ENCODE measurements at places on chromosomes 3 and 15.

DNA sequence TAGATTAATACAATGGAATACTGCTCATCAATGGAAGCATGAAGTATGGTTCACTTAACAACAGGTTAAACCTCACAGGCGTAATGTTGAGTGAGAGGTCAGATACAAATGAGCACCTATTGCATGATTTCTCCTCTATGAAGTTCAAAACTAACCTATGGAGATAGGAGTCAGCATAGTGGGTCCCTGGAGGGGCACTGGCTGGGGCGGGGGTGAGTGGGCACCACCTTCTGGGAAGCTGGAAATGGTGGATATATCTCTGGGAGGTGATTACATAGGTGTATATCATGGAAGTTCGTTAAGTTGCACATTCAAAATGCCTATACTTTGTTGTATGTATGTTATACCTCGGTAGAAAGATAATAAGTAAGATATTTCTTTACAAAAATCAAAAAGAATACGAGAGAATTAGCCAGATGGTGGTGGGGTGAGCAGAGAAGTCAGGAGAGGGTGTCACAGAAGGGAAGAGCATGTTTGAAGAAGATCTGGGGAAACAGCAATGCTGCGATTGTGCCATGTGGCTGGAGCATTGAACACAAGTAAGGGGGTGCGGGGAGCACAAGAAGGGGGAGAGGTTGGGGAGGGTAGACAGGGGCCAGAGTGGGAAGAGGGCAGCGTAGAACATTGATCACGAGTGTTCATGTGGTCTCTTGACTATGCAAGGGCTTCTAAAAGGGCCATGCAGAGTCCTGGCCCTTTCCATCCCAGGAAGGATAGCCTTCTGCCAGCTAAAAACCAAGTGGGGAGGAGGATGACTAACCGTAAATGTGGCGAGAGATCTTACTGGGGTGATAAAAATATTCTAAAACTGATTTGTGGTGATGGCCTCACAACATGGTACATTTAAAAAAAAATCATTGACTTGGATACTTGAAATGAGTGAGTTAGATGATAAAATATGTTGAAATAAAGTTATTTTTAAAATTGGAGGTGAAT is 30.2 kb downstream of the ITGA11 start:
- no peak for DNase-seq

DNA sequence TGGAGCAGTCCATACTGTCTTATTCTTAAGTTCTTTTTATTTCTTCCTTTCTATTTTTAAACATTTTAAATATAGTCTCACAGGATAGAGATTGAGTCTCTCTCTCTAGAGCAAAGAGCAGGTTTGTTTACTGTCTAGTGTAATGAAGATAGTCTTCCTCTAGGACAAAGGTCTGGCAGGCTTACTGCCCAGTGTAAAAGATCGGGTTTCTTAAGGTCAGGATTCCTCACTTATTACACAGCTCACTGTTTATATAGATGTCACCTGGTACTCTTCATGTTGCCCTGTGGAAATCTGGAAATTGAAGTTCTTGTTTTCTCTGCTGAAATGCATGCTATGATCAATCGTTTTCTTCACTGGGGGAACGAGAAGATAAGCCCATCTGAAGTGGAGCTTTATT is 76.0 kb downstream of the ZBBX start:
- no peak for DNase-seq

DNA sequence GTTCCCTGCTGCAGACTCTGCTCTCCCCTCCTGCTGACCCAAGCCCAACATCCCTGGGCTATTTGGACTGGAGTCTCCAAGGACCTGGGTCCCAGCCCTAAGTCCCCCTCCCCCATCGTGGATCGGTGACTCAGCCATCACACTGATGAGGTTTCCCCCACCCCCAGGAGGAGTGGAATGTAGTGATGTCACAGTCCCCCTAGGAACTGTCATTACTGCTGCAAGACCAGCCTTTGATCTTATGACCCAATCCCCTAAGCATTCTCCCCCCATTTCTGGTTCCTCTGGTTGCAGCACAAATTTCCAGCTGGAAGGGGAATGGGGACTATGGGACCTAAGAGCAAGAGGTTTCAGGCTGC is 63.4 kb upstream of the CSPG4 start:
- no peak for DNase-seq

- no peak for DNase-seq
Measured at GRCh38 chr15:40481341-40482074, 10.7 kb downstream of the CHST14 start.

DNA sequence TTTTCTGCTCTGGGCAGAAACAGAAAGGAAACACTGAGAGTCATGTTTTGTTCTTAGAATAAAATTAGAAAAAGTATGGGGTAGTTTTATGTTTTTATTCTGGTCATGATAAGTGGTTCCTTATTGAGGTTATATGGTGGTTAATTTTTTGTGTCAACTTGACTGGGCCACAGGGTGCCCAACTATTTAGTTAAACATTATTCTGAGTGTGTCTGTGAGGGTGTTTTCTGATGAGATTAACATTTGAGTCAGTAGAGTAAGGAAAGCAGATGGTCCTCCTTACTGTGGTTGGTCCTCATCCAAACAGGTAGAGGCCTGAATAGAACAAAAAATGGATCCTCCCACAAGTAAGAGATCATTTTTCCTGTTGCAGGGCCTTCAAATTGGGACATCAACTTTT is 98.9 kb downstream of the C3orf38 start:
- DNase-seq = no peak

DNA sequence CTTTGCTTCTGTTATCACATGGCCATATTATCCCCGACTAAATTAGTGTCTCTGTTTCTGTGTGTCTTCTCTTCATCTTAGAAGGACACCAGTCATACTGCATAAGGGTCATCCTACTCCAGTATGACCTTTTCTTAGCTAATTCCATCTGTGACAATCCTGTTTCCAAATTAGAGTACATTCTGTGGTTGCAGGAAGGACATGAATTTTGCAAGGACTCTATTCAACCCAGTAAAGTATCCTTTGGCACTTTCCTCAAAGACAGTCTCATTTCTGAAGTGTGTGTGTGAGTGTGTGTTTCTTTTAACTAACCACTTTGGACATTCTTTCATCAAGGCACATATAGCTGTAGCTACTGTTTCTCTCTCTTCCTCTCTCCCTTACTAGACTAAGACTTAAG is 15.2 kb upstream of the MME start:
- no peak for DNase-seq

- DNase-seq = no peak
Measured at GRCh38 chr3:37145611-37146010, 28.8 kb downstream of the LRRFIP2 start.

DNA sequence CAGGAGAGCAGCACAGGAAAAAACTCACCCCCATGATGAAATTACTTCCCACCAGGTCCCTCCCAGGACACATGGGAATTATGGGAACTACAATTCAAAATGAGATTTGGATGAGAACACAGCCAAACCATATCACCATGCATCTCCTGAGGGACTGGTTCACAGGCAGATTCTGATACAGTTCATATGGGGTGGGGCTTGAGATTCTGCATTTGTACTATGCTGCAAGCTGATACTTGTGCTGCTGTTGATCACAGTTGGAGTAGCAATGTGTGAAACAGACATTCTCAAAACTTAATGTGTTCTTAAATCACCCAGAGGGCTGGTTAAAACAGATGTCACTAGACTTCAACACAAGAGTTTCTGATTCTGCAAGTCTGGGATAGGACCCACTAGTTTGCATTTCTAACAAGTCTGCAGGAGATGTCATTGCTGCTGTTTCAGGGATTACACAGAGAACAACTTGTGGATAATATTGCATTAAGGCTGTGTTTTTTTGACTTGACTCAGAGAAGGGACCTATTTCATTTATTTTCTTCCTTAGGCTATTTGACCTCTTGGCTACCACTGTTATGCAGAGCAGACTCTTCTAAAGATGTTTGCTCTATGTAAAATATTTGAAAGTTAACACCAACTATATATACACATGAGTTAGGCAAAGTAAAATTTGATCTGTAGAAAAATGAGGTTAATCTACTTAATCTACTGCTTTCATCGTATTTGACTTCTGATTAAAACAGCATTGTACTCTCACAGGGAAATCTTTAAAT is 194.2 kb upstream of the CNTN3 start:
- DNase-seq = no peak

- DNase-seq = no peak
Measured at GRCh38 chr3:178504128-178504527, 32.1 kb upstream of the KCNMB2 start.

DNA sequence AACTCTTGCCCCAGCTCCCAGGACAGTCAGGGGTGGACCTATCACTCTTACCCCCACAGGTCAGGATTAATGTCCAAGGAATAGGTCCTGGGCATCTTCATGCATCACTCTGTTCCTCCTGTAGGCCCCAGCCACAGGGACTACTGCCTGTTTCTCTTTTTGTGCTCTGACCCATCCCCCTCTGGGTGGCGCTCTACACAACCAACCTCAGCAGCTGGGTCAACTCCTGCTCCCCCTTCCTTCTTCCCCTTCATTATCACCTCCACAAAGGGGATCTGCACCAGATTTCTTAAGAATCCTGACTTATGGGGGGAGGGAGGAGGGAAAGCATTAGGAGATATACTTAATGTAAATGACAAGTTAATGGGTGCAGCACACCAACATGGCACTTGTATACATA is 12.2 kb upstream of the TRANK1 start:
- no peak for DNase-seq

- no peak for DNase-seq
Measured at GRCh38 chr3:38563070-38563885, 67.1 kb downstream of the EXOG start.

DNA sequence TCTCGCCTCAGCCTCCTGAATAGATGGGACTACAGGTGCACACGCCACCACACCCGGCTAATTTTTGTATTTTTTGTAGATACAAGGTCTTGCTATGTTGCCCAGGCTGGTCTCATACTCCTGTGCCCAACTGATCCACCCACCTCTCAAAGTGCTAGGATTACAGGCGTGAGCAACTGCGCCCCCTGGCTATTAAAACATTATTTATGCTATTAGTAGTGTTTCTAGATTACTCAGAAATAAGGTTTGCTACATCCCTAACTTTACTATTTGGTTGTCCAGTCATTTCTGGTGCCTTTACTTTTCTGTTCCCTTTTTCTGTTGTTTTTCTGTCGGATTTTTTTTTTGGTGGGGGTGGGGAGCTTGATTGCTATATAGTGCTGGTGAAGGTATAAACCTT is 393.6 kb upstream of the TPM1 start:
- no peak for DNase-seq

DNA sequence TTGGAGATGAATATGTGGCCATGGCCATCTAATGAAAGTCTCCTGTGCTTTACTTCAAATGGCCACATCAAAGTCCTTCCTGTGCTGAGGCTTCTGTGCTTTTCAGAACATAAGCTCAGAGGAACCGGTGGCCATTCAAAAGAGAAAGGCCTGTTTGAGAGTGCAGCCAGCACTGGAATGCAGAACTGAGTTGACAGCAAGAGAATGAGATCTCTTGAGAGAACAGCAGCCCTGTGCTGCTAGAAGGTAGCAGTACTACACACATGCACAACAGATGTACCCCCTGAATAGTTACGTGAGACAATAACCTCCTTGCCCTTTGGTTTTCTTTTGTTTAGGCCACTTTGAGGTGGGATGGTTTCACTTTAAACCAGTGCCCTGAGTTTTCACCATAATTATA is 292.5 kb downstream of the PTPRG start:
- DNase-seq = no peak

DNA sequence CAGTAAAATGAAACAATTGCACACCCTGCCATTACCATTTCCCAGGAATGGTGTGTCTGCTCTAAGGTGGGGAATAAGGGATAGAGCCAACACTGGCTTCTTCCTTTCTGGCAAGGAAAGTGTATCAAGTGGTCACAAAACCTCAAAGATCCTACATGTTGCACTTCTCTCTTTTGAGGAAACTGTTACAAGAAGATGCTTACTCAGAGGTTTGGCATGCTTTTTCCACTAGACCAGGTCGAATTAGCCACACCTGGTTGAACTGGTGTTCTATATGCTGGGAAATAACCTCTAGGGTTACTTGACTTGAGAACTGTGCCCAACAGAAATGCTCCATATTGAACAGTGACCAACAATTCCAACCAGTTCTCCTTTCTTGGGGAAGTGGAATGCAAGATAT is 102.9 kb downstream of the LRRN1 start:
- no peak for DNase-seq

GRCh38 chr3:23566499-23566898 is 239.3 kb upstream of the UBE2E1 start:
- no peak for DNase-seq

GRCh38 chr3:111858642-111859041 is 423 bp upstream of the PHLDB2 start:
- DNase-seq = no peak

DNA sequence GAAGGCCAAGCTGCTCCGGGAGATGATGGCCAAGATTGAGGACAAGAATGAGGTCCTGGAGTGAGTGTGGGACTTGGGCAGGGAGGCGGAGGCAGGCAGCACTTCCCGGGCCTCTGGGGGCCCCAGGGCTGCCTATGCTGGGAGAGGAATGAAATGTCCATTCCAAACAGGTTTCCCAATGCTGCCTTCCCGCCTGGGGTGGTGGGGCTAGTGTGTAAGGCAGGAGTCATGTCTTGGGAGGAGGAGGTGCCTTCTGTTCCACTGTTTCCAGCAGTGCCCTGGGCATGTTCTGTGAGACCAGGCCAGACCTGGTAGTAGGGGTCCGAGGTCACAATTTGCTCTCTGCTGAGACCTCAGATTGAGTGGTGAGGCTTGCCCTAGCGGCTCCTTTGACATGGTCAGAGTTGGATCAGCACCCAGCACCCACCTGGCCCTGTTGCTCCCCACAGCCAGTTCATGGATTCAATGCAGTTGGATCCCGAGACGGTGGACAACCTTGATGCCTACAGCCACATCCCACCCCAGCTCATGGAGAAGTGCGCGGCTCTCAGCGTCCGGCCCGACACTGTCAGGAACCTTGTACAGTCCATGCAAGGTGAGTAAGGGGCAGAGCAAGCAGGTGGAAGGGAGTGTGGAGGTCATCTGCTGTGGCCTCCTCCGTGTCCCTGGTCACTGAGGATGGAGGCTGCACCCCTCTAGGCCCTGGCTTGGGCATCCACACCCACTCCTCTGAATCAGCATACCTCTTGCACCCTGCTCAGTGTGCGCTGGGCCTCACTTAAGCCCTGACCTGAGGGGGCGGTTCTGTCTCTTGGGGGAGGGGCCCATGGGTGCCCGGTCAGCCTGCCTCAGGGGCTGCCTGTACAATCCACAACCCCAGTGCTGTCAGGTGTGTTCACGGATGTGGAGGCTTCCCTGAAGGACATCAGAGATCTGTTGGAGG is 27.3 kb downstream of the PTPN23 start:
- DNase-seq = no peak

- DNase-seq = no peak
Measured at GRCh38 chr3:123113889-123114450, 47.1 kb downstream of the PDIA5 start.

DNA sequence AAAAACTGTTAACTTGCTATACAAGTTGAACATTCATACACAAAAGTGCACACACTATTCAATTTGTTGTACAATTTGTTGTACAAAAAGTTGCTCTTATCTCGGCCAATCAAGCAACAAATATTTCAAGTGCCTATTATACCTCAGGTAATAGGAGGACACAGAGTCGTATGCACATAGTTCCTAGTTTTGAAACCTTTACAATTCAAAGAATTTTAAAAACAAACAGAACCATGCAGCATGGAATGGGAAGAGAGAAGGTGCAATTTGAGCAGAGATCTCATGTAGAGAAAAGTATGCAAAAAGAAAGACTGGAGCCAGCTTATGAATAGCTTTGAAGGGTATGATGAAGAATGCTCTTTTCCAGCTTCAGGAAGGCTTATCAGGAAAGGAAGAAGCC is 46.5 kb upstream of the ARPP19 start:
- no peak for DNase-seq

GRCh38 chr15:82966671-82967071 is 14.2 kb upstream of the HOMER2 start:
- DNase-seq = no peak

All from activated T-cell treated with anti-CD3 and anti-CD28 coated beads, Interleukin-2, amount 50 U/mL, for 1 hour (primary cell).